Stimulated activated CD4-positive, alpha-beta T cell treated with anti-CD3 and anti-CD28 coated beads, Interleukin-2, amount 100 ng/mL, for 4 hours (primary cell): ENCODE measurements at places on chromosomes 12 and 14.

- no peak for DNase-seq
Measured at GRCh38 chr12:131420867-131421447, 289.9 kb upstream of the SFSWAP start.

- DNase-seq: no peak
Measured at GRCh38 chr12:132474237-132474741, 15.7 kb upstream of the FBRSL1 start.

- no peak for DNase-seq
Measured at GRCh38 chr14:56490379-56490778, 89.2 kb upstream of the TMEM260 start.

GRCh38 chr12:31316891-31317290, 9.1 kb downstream of the SINHCAF start:
- no peak for DNase-seq

DNA sequence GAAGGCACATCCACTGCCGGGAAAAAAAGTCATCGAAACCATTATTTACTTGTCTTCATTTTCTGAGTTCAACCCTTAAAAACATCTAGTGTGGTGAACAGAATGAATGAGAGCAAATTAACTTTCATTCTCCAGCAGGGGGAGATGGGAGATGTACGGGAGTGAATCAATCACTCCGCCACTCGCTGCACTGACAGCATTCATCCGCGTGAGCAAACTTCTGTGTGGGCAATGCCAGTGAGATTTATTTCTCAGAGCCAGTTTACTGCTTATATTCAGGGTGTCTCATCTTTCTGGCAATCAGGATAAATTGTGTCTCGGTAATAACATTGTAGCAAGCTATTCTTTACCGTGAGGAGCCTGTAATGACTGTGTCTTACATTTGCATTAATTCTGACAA, 463.6 kb upstream of the MIS18BP1 start:
- no peak for DNase-seq

- no peak for DNase-seq
Measured at GRCh38 chr12:110913119-110914056, 7.0 kb downstream of the MYL2 start.

DNA sequence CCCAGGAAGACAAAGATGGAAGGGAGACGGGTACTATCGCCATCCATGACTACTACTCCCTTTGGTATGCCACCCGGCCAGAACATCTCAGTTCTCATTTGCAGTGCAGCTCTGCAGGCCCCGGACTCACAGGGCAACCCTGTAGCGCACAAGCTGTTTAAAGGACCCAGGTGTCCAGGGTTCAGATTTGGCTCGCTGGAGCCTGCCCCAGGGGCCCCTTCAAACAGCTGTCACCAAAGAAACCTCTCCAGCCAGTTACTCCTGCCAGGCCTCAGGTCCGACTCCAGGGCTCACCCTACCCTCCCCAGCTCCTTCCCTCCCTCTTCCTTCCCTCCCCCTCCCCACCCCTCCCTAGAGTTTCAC, 5.5 kb upstream of the CHD4 start:
- no peak for DNase-seq

DNA sequence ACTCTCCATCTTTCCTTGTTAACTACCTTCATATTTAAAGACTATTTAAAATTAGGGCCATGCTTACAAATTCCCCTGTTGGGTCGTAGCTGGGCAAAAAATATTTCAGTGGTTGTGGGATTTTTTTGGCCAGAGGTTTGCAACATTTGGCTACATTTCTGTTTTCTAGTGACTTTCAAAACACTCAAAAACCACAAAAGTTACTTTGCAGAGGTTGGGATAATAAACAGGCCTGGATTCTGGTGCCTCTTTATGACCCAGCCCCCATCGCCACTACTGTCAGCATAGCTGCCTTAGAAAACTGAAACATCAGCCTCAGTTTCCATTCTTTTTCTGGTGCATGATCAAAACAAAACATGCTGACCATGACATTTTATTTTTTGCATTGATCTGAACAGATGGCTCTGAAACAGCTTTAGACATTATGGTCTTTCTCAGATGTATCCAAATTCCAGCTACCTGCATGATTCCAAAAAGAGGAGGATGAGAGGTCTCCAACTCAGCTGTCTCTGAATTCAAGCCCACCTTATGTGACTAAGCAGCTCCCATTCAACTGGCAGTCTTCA, 5.2 kb downstream of the DPF3 start:
- no peak for DNase-seq

- no peak for DNase-seq
Measured at GRCh38 chr12:29072631-29073030, 76.4 kb upstream of the FAR2 start.

GRCh38 chr14:95319312-95320077, at the start of gene CLMN:
TSS of gene CLMN (minus strand) at chr14:95319908. CDS start at chr14:95319792, 116 bp downstream.
- peak; percentile 27 for DNase-seq

- DNase-seq: no peak
Measured at GRCh38 chr12:6644257-6644596, 3.0 kb downstream of the ACRBP start.

DNA sequence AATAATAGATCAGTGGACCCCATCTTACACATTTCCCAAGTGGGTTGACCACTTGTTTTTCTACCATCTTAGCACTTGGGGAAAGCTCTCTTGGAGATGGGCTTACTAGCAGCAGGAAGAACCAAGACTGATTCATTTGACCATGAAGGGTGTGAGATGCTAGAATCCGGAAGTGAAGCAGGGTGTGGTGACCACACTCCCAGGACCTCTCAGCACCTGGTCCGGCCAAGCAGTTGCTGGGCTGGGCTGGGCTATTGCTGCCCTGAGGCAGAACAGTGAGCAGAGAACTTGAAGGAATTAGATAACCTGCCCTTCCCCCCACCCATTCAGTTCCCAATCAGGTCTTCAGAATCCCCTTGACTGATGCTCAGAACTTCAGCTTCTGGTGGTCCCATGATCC, 24.4 kb downstream of the ADCY6 start:
- no peak for DNase-seq

- DNase-seq: no peak
Measured at GRCh38 chr14:35390577-35391387, 13.8 kb downstream of the NFKBIA start.

DNA sequence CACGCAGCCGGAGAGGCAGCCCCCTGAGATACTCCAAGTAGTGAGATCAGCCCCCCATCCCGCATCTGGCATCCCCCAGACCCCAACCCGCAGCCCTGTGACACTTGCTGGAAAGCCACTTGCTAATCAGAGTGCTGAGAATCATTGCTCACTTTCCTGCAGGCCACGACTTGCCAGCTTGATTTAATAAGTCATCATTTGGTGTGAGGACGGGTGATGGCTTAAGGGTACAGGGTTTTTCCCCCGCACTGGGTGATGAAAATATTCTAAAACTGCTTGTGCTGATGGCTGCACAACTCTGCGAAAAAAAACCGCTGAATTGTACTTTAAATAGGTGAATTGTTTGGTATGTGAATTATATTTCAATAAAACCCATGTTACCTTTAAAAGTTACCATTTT, 171.2 kb downstream of the FOXN3 start:
- no peak for DNase-seq

DNA sequence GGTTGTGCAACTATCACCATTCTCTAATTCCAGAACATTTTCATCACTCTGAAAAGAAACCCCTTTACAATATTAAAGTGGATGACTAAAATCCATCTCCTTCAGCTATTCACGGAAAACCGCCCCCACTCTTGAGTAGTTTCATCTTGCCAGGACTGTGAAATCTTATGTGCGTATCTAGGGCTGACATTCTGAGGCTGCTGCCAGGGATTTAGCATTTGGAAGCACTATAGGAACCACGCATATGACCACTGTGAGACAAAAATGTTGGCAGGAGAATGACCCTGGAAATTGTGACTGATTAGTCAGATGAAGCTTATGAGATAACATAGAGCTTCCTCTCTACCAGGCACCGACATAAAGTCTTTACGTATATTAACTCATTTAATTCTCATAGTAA, 305.2 kb upstream of the PDE3A start:
- no peak for DNase-seq

- no peak for DNase-seq
Measured at GRCh38 chr12:82835217-82835616, 148.5 kb downstream of the TMTC2 start.

GRCh38 chr14:74630881-74631690, 19.0 kb upstream of the LTBP2 start:
- no peak for DNase-seq

GRCh38 chr12:110065540-110065939, 17.2 kb upstream of the C12orf76 start:
- DNase-seq: no peak

DNA sequence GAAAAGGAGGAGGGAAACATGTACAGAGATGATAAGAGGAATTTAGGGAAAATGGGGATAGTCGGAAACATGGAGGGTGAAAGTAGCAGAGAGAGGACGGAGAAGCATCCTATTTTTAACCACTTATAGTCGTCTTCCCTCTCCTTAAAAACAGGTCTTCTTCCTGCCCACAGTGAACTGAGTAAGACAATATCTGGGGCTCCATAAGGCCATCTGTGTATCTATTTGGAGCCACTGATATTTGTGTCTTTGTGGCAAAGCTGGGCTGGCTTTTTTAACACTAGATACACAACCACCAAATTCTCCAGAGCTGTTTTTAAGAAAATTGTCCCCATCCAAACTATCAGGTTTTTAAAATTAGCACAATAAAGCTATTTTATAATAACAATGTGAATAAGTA, 109.5 kb upstream of the RAP1B start:
- no peak for DNase-seq

GRCh38 chr12:52324153-52324444, 2.9 kb upstream of the KRT83 start:
- no peak for DNase-seq
